ENCODE measurements at places on chromosomes 6 and 20. TPM values are rescaled to one million over a fixed set of nuclear protein-coding genes. Genes with fewer than 3 reads are reported as not detected.

Gene VSTM2L
- 1.2 TPM for polyA plus RNA-seq

Gene TFAP2A
- 12.6 TPM for polyA plus RNA-seq

Gene LY6G6D
- not detected for polyA plus RNA-seq

Gene CGA
- 2.6 TPM for polyA plus RNA-seq

Gene PTPRA
- 46.2 TPM for polyA plus RNA-seq

Gene INSM1
- polyA plus RNA-seq, result not detected
